ENCODE measurements at places on chromosomes 6 and 20.

GRCh38 chr6:137795501-137795900, 71.6 kb upstream of the TNFAIP3 start:
- DNase-seq = no peak

DNA sequence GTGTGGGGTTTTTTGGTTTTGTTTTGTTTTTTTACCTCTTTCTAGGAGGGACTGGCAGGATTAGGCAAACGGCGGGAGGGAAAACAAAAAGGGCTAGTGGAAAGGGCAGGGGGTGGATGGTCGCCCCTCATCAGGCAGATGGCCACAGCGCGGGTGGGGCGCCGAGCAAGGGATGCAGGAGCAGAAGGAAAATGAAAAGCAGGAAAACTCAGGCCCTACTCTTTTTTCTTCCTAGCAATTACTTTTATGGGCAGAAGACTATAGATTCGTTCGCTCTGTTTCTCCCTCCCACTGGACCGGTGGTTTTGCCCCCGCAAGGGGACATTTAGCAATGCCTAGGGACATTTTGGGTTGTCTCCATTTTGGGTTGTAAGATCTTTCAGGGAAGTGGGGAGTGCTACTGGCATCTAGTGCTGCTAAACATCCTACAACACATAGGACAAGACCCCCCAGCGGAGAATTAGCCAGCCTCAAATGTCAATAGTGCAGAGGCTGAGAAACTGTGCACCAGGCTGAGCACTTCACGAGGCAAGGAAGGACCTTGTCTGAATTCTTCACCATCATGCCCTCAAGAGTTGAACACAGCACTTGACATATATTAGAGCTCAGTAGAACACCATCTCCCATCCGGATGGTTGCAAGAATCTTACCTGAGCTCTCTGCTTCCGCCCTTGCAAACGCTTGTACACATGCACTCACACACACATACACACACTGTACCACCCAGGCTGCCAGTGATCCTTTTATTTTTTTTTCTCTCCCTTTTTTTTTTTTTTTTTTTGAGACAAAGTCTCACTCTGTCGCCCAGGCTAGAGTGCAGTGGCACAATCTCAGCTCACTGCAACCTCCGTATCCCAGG, 4.8 kb upstream of the ZMYND8 start:
- no peak for DNase-seq

DNA sequence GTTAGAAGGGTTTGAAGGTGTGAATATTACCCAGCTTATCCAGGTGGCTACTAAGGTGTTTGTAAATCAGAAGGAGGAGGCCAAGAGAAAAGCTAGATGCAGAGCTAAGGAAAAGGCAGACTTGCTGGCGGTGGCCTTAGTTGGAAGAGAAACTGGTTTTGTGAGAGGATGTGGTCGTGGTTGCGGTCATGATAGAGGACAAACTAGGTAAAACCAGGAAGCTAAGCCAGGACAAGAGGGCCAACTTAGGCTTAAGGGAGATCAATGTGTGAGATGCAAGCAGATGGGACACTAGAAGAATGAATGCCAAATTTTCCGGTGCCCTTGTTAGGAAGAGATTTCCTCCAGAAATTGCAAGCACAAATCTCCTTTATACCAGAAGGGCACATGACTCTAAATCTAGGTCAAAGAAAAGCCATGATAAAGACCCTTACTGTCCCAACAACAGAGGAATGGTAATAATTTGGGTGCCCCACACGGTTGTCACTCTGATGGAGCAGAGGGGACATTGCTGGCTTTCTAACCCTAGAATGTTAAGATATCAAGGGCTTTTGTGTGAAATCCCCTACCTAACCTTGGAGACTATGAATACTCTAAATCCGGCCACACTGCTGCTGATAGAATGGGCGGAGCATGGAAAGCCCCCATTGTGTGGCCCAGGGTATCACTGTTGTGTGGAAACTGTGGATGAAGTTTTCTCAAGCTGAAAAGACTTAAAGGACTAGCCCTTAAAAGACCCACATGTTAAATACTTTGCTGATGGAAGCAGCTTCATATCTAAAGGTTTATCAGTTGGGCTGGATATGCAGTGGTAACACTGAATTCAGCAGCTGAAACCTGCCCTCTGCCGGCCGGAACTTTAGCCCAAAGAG, 7.8 kb downstream of the IL22RA2 start:
- peak; percentile 26 for DNase-seq

- no peak for DNase-seq
Observed at GRCh38 chr6:76465410-76465809, 392.9 kb upstream of the IMPG1 start.

DNA sequence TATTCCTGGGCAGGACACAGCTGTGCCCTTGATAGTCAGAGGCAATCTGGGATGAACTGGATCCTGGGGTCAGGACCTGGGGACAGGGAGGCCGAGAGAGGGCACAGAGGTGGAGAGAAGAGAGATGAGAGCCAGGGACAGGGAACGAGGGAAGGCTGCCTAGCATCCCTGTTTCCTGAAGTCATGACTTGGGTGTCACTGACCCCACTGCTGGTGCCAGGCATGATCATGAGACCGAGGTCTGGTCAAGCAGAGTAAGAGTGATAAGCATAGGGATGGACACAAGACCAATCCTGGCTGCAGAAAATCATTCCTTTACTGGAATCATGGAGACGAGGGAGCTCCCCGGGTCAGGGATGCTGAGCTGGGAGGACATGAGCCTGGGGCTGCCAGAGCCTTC, 36.1 kb downstream of the FAM110A start:
- DNase-seq = no peak

DNA sequence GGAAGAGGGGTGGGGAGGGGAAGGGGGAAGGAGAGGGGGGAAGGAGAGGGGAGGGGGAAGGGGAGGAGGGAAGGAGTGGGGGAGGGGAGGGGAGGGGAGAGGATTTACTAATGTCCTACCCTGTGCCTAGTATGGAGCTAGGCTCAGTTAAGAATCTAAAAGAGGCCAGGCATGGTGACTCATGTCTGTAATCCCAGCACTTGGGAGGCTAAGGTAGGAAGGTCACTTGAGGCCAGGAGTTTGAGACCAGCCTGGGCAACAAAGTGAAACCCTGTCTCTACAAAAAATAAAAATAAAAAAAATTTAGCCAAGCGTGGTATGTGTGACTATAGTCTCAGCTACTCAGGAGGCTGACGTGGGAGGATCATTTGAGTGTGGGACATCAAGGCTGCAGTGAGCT, 13.0 kb downstream of the UBE2J1 start:
- DNase-seq = no peak

GRCh38 chr6:150689900-150690590, 90.4 kb downstream of the PLEKHG1 start:
- DNase-seq = no peak

DNA sequence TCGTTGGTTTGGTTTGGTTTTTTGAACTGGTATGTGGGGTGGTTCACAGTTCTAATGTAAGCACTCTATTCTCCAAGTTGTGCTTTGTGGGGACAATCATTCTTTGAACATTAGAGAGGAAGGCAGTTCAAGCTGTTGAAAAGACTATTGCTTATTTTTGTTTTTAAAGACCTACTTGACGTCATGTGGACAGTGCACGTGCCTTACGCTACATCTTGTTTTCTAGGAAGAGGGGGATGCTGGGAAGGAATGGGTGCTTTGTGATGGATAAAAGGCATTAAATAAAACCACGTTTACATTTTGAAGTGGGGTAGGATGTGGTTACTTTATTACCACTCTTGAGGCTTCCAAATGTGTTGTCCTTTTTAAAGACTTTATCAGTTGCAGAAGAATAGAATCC, 168.0 kb downstream of the ZMYND8 start:
- DNase-seq = no peak

DNA sequence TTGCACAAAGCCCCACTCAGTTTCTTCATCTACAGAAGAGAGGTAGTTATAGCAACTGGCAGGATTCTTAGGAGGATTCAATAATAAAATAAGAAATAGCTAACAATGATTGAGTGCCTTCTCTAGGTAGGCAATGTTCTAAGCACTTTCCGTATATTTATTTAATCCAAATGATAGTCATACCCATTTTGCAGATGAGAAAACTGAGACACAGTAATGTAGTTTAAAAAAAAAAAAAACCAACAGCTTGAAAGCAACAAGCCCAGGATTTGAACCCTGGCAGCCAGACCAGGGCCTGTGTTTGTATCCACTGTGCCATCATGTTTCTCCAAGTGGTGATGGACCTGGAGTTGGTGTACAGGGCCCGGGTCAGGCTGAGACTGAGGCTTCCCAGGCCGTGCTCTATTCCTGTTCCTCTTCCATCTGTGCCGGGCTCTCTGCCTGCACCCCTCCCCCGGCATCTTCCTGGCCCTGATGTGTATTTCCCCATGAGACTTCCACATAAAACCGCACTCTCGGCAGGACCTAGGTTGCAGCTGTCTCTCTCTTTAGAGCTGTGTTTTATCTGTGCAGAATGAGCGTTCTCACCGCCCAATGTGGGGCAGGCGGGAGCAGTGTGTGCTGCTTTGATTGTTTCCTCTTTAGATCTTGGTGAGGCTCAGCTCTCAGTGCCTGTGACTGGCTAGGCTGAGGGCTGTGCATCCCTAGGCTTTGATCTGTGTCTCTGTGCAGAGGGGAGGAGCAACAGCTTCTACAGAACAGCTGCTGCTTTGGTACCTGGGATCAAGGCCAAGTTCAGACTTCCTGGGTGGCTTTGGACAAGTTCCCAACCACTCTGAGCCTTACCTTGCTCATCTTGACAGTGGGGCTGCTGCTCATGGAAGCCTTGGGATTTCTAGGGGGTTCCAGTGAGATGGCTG, 49.5 kb downstream of the TOX2 start:
- DNase-seq = no peak

- no peak for DNase-seq
Observed at GRCh38 chr20:40887105-40887504, 141.5 kb upstream of the TOP1 start.

DNA sequence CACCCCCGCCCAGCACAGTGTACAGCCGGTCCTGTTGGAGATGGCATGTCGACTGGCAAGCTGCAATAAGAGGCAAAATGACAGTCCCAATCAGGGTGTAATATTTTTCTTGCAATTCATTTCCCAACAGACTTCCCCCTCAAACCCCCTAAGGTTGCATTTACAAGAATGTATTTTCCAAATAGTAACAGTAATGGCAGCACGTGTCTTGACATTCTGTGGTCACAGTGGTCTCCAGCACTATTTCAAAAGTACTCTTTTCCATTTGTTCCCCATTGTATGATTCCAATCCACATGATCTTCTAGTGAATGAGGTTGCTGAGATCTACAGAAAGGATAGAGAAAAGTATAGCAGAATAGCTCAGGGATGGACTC, 97.8 kb upstream of the CARMIL1 start:
- DNase-seq = no peak

- DNase-seq = no peak
Observed at GRCh38 chr6:129632172-129632613, 77.8 kb downstream of the ARHGAP18 start.

- no peak for DNase-seq
Observed at GRCh38 chr6:92408350-92408749, 1011.0 kb downstream of the EPHA7 start.

DNA sequence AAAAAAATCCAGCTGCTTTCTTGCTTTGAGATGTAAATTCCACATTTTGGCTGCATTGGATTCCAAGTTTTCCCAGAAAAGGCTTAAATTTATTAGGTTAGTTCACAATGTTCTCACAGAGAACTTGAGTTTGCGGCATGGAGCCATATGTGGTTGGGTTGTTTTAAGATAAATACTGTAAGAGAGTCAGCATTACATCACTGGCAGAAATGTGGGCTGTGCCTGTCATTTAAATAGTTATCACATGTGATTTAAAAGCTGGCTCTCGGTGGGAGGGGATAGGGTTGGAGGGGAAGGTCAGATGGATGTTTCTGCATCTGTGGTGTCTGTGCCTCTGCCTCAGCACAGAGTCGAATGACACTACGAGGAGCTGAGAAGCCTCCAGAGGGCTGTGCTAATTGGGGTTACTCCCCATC, 73.8 kb upstream of the SCP2D1 start:
- DNase-seq = no peak

GRCh38 chr6:158669145-158670035, 19.5 kb downstream of the SYTL3 start:
- no peak for DNase-seq

GRCh38 chr6:116033687-116034303, 26.9 kb downstream of the FRK start:
- no peak for DNase-seq

DNA sequence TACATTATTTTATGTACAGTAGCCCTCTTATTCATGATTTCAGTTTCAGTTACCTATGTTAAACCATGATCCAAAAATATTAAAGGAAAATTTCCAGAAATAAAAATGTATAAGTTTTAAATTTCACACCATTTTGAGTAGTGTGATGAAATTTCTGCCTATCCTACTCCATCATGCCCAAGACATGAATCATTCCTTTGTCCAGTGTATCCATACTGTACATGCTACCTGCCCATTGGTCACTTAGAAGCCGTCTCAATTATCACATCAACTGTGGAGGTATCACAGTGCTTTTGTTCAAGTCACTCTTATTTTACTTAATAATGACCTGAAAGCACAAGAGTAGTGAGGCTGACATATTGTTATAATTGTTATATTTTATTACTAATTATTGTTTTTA, 32.3 kb upstream of the PLCB4 start:
- DNase-seq = no peak

DNA sequence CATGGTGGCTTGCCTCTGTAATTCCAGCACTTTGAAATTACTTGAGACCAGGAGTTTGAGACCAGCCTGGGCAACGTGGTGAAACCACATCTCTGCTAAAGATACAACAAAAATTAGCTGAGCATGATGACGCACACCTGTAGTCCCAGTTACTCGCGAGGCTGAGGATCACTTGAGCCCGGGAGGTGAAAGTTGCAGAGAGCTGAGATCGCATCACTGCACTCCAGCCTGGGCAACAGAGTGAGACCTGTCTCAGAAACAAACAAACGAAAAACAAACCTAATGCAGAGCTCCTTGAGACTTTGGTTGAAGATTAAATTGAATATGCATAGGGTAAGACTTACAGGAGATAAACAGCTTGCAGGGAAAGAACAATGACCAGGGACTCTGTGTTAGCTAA, 80.8 kb downstream of the SCAF8 start:
- no peak for DNase-seq

- no peak for DNase-seq
Observed at GRCh38 chr20:13554076-13554475, 84.7 kb downstream of the TASP1 start.

DNA sequence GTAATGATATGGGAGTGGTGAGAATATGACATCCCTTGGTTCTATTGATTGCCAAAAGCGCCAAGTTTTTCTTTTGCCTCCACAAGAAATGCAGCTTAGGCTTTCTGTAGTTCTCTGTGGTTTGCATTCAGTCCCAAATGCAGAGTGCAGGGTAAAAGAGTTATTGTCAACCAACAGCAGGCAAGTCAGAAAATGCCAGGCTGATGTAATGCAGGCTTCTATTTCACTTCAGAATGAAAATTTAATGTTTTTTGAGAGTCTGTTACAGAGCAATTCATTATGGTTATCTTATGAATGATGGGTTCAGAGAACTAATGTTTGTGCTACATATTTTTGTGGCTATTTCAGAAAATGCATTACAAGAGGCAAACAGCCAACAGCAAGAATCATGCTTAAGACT, 293.5 kb downstream of the CENPW start:
- no peak for DNase-seq

DNA sequence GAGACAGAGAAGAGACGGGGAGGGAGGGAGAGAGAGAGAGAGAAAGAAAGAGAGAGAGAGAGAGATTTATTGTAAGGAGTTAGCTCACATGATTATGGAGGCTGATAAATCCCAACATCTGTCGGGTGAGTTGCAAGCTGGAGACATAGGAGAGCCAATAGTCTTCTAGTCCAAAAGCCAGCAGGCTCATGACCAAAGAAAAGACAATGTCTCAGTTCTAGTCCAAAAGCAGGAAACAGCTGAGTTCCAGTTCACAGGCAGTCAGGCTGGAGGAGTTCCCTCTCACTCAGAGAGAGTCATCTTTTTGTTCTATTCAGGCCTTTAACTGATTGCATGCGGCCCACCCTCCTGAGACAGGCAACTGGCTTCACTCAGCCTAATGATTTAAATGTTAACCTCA, 416.6 kb downstream of the PREX1 start:
- DNase-seq = no peak
